ENCODE measurements at places on chromosomes 4 and X. TPM values are rescaled to one million over a fixed set of nuclear protein-coding genes. Genes with fewer than 3 reads are reported as not detected.
A peak's percentile ranks its signal among the peaks of the same experiment; 100 is the strongest.

GRCh38 chr4:147139455-147140198 lies 194.0 kb upstream of the TTC29 start:
- no peak for DNase-seq

DNA sequence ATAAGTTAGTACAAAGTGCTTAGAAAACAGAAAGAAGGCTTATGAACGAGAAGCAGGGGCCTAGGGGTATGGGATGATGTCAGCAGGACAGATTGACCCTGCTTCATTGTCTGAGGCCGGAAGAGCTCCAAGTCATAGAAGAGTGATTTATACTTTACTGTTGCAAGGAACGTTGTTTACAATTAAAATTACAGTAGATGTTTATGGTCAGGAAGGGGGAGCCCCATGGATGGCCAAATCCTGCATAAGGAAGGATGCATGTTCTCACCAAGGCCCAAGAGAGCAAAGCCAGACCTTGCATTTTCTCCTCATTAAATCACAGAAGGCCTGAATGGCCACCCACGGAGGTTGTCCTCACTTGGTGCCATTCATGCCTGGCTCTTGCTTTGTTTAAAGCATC lies 115.3 kb downstream of the LDB2 start:
- no peak for DNase-seq

Gene SLC9B1
- not detected for total RNA-seq

DNA sequence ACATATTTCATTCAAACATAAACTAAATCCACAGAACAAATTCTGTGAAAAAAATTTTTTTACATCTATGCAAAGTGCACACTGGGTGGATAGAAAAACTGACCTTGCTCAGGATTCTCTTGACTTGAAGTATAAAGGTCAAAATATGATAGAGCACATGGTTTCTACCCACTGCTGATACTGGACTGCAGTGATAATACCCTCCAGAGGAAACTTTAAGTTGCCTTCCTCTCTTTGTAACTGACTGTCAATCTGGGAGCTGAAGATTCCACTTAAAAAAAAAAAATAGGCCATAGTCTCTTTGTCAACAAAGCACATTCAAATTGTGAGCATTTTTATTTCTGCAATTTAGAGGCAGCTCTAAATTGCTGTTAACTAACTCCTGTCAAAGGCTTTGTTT lies 3.2 kb upstream of the AMMECR1 start:
- no peak for DNase-seq

GRCh38 chrX:149073479-149073878 lies 431.6 kb downstream of the IDS start:
- DNase-seq: no peak

GRCh38 chrX:101986586-101986985 lies 54.8 kb upstream of the ZMAT1 start:
- DNase-seq: no peak

GRCh38 chrX:86711531-86712180 lies 563.4 kb downstream of the DACH2 start:
- no peak for DNase-seq

- no peak for DNase-seq
Measured at GRCh38 chr4:4805887-4806286, 53.6 kb upstream of the MSX1 start.

DNA sequence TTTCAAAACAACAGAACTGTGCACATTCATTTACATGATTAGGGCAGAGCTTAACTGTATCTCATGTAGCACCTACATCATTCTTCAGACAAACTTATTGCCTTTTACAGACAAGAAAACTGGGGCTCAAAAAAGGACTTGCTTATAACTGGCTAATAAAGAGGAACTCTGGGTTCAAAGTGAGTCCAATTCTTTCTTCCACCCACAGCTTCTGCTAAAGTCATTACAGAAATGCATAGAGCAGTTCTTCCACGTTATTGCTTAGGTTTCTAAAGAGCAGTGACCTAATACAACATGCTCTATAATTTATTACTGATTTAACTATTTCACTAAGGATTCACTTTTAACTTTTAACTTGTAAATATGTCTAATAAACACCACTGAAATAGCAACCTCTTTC lies 60.6 kb downstream of the ELOVL6 start:
- no peak for DNase-seq

Gene XK
- 3.7 TPM for total RNA-seq

DNA sequence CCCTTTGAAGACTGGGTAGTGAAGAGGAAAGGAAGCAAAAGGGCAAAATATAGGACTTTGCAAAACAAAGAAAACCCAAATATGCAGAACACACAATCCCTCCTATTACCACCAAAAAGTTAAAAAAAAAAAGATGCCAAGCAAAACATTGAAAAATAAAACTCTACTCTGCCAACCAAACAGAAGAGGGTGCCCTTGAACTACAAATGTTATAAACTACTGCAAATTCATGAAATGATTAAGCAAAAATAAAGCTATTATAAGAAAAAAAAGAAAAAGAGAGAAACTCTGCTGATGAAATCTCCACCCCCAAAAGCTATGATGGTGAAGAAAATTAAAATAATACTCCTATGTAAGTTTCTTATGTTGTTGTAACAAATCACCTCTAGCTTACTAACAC lies 168.5 kb upstream of the STK26 start:
- DNase-seq: no peak

- peak; percentile 35 for DNase-seq
Measured at GRCh38 chr4:97720869-97721432, 422.3 kb downstream of the STPG2 start.

- DNase-seq: peak; percentile 45
Measured at GRCh38 chrX:46326161-46326560, 219.1 kb downstream of the ZNF674 start.

Gene SCFD2
- 7.0 TPM for total RNA-seq

- DNase-seq: peak; percentile 90
Measured at GRCh38 chr4:169251291-169252235, 19.2 kb downstream of the SH3RF1 start.

DNA sequence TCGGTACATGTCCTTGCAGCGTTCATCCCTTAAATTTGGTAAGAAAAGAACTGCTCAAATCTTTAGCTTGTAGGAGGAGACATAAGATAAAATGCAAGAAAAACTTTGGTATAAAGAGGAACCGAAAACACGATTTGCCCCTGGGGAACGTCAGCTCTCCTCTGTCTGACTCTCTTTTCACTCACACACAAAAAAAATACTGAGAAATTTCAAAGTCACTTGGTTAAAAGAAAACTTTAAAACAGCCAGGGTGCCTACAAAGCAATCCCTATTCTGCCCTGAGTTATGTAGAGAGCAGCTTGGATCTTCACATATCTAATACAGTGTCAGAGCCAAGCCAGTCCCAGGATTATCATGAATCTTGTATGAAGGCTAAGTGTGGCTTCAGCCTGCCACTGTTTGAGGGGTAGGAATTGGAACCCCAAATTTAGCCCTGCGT lies 248.5 kb upstream of the CXXC4 start:
- DNase-seq: no peak

Gene PNPLA4
- 29.1 TPM for total RNA-seq

DNA sequence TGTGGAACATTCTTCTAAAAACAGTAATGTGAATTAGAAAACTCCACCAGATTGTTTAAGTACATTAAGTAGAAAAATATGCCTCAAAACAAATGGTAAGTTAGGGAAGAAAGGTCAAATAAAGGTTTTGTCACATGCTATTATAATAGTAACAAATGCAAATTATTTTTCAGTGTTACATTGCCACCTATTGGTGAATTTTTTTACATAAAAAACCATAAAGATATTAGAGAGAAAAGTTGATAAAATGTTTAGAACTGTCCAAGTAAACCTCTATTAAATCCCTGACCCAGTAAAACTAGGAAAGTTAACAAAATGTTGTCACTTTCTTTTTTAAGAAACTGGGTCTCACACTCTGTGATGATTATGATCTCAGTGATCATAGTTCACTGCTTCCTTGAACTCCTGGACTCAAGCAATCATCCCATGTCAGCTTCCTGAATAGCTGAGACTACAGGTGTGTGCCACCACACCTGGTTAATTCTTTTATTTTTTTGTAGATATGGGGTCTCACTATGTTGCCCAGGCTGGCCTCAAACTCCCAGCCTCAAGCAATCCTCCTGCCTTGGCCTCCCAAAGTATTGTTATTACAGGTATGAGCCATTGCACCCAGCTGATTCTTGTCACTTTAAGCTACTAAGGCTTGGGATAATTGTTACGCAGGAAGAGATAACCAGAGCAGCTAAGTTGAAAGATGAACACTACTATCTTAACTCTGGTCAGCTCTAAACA lies 157.6 kb downstream of the ATRX start:
- no peak for DNase-seq

GRCh38 chr4:119025916-119026661 lies 109.5 kb upstream of the MYOZ2 start:
- DNase-seq: peak; percentile 81

DNA sequence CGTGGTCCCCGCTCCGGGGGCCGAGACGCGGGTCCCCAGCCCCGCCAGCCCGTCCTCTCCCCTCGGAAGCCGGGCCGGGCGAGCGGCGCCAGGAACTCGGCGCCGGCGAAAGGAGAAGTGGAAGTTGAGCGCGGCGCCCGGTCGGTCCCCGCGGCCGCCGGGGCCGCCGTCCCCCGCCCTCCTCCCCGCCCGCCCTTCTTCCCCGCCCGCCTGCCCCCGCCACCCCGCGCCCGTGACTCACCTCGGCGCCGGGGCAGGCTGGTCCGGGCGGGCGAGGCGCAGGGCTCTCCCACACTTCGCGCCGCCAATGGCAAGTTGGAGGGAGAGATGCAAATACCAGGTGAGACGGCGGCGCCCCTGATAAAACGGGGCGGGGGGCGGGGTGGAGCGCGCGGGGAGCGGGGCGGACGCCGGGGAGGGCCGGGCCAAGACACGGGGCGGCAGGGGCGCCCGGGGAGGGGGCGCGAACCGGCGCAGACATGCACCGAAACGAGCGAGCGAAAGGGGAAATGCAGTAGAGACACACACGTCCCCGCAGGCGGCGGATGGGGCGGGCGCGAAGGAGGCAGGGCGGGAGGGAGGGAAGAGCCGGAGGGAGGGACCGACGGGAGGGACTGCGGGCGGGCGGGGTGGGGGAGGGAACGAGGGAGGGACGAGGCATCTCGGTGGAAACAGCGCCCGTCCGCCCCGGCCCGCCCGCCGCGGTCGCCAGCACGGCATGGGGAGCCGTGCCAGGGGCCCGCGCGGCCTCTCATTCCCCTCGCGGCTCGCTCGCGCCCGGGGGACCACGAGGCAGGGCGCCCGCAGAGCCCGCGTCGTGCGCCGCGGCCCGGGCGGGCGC lies at the start of gene ELF4:
TSS of gene ELF4 (minus strand) at position 119 of the 841 bp plus-strand sequence. CDS start 29,167 bp downstream, outside the sequence.
- DNase-seq: peak; percentile 86

DNA sequence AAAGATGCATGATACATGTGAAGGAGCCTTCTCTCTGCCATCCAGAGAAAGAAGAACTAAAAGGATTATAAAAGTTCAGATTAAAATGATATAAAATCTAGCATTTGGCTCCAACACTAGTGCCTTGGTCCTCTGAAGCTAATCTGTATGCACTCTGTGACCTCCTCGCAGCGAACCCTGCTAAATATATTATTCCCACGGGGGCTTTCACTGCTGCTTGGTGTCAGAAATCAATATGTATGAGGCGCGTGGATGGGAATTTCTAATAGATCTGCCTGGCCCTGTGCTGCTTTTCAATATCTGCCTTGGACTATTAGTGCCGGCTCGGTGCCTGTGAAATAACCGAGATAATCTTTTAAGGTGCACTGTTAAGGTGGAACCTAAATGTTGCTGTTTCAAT lies 69.7 kb downstream of the CXXC4 start:
- DNase-seq: no peak

Gene QRFPR
- total RNA-seq: not detected

Gene HERC6
- 4.9 TPM for total RNA-seq

DNA sequence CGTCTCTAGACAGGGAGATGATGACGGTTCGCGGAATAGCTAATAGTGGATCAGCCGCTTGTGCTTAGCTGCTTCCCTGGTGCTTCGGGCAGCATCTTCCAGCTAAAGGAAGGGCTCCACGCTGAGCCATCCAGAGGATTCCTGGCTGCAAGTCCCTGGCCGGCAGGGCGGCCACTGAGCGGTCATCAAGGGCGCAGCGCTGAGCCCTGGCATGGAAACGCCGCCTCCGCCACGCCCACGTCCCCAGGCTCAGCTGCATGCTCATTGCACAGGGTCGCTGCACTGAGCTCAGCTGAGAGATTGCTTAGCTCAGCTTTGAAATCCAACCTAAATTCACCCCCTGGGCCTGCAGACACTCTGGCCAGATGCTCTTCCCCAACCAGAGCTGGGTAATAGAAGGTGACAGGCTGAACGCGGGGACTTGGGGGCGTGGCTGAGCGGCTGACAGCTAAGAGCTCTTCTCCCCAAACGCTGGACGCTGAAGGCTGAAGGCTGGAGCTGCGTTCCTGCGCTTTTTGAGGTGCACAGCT lies 118.2 kb upstream of the KIT start:
- no peak for DNase-seq

DNA sequence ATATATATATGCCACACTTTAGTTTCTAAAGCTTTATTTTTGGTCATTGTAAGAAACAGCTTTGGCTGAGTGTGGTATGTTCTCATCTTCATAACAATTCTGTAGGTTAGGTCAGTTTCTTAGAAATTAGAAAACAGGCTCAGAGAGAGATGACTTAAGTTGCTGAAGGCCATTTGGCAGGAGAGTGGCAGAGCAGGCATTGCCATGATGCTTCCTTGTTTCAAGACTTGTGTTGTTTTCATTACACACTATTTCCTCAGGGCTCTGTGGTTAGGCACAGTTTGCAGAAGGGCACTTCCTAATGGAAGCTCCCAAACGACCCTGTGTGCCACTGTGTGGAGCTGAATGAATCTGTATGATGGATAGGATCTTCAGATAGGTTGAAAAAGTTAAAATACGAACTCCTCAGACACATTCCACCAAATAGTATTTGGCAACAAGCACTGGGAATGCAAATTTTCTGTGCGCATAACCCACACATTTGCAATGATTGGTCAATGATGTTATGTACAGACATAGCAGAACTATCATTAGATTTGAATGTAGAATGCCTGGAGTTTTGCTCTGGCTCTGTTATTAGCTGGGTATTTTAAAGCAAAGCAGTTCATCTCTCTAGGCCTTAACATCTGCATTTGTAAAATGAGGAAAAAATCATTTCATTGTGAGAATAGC lies 274.3 kb upstream of the HS3ST1 start:
- no peak for DNase-seq

GRCh38 chr4:3308691-3309090 lies 15.9 kb downstream of the RGS12 start:
- no peak for DNase-seq

Gene TRAM1L1
- total RNA-seq: 1.6 TPM

DNA sequence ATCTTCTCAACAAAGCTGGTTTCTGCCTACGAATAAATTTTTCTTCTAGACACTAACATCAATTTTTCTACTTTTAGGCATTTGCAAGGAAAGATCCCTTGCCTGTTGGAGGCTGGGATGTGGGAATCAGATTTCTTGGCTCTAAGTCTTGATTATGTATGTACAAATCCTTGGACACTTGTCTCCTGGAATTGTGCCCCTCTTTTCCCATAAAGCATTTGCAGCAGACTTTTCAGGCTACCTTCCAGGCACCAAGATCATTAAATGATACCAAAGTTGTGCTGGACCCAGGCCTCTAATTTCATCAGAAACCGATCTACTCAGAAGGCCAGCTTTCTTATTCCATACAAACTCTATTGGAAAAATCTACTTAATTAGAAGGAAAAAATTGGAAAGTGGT lies 339.5 kb upstream of the DIPK2B start:
- DNase-seq: no peak
